SIG-M5 (cell line): ENCODE measurements at places on chromosomes 6 and 20.

GRCh38 chr20:35893942-35894341 lies 60.4 kb downstream of the SCAND1 start:
- no peak for DNase-seq

DNA sequence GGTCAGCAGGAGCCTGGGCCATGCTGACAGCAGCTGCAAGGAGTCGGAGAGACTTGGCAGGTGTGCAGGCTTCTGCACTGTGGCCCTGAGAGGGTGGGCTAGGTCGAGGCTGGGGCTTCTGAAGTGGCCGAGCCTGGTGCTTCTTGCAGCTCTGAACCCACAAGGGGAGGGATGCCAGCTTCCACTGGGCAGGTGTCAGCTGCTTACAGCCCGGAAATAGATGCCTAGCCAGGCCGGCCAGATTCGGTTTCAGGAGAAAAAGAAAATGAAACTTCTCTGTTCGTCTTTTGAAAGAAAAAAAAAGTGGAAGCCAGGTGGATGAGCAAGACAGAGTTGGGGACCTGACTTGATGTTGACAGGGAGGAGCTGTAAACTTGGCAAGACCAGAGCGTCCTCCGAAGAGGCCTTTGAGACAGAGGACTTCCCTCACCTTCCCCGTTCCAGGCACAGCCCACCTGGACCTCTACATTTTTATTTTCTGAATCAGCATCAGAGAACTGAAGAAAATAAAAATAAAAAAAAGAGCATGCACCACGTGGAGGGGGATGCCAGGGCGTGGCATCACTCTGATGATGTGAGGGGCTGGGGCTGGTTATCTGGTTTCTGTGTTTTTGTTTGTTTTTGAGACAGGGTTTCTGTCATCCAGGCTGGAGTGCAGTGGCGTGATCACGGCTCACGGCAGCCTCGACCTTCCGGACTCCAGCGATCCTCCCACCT lies at the start of gene ZBP1:
Gene ZBP1 (minus strand): TSS at position 153 of the 717 bp plus-strand sequence. CDS start 131 bp downstream, at position 22.
- DNase-seq, result no peak

GRCh38 chr6:27630727-27631608 lies 158.1 kb upstream of the ZNF184 start:
- no peak for DNase-seq

DNA sequence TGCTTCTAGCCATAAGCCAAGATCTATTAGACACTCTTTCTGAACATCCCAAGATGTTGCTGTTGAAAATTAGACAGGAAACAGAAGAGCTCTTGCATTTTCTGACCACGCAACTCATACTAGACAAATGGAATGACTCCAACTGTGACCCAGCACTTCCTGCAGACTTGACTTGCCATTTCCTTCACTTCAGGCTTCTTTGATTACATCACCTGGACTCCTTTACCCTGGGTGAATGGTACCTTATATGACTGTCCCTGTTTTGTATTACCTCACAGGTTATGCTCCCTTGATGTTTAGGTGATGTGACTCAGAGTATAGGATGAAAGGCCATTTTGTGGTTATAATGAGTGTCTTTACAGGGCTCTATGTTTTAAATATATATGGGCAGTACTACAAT lies 236.1 kb downstream of the BMP2 start:
- DNase-seq, result no peak

DNA sequence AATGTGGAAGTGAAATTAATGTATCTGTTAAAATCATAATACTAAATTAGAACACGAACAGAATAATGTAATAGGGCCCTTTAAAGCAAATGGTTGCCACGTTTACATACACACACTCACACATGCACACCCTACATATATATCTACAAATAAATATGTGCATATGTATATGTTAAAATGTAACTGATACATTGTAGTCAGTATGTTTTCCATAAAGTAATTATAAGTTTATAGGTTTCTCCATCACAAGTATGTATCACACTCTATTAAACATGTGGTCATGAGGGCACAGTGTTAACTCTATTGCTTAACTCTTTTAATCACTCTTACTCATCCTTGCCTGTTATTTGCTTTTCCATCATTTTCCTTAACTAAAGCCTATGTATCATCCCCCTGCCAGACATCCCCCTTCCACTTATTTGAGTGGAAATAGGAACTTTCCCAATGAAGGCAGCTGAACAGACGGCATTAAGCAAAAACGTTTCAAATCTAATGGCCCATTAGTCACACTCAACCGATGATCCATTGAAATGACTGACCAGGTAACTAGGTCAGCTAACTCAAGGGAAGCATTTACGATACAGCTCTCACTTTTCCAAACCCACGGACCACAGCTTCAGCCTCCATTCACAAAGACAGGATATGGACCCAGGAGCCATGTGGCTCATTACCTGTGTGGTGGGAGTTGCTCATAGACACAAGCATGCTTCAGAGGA lies 89.3 kb downstream of the HAO1 start:
- DNase-seq, result no peak

GRCh38 chr20:6765469-6766058 lies 1.9 kb upstream of the BMP2 start:
- DNase-seq, result no peak

DNA sequence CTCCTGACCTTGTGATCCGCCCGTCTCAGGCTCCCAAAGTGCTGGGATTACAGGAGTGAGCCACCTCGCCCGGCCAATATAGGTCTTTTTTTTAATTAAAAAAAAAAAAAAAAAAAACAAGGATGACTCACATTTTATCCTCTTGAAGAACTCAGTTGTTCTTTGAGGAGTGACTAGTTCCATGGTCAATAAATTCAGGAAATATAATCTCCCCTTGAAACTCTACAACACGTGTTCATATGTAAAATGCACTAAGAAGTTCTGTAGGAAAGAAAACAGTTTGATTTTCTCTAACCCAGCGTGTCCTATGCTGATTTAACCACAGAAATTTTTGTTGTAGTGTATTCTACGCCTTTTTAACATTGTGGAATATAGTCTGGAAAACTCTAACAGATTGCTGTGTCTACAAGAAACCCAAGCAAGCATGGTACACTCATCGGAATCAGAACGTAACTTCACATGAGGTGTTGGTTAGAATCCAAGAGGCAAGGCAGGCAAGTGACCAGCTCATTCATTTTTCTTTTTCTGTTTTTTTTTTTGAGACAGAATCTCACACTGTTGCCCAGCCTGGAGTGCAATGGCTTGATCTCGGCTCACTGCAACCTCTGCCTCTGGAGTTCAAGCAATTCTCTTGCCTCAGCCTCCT lies 79.0 kb upstream of the ZNF217 start:
- no peak for DNase-seq

- no peak for DNase-seq
Observed at GRCh38 chr20:19780261-19780660, 22.2 kb downstream of the RIN2 start.

- DNase-seq, result no peak
Observed at GRCh38 chr20:709423-709822, 33.8 kb upstream of the SCRT2 start.

DNA sequence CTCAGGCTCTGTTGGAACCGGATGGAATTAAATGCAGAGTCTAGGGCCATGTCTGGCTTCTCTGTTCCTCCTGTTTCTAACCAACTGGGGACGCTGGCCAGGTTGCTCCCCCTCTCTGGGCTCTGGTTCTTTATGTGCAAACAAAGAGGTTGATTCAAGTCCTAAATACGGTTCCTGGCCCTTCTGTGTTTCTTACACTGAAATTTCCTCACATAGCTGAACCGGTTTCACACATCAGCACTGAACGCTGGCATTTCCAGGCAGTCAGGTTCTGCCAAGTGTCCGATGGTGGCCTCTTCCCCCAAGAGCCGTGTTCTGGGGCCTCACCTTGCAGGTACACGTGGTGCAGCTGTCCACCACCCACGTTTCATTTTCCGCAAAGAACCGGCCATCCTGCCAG lies 13.5 kb downstream of the THBS2 start:
- no peak for DNase-seq

DNA sequence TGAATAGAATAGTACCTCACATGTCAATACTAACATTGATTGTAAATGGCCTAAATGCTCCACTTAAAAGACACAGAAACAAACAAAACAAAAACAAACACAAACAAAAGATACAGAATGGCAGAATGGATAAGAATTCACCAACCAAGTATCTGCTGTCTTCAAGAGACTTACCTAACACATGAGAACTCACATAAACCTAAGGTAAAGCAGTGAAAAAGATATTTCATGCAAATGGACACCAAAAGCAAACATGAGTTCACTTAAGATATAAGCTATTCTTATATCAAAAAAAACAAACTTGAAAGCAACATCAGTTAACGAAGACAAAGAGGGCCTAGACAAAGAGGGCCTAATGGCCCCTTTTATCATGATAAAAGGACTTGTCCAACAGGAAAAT lies 47.3 kb upstream of the ZNF133 start:
- no peak for DNase-seq

DNA sequence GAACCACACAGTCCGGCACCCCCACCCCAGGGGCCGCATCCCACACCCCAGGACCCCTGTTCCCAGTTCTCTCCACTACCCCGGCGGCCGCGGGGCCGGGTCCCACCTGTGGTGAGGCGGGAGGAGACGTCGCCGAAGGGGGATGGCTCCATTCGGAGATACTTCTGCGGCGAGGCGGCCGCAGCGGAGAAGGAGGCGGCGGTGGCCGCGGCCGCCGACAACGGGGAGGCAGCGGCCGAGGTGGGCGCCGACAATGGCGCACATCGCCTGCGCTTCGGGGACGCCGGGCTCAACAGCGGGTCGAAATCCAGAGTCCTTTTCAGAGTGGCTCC lies 723 bp downstream of the AKIRIN2 start:
- DNase-seq, result no peak

- no peak for DNase-seq
Observed at GRCh38 chr20:18849131-18849530, 35.5 kb downstream of the SCP2D1 start.

GRCh38 chr6:93779086-93779841 lies 359.9 kb upstream of the EPHA7 start:
- DNase-seq, result no peak

DNA sequence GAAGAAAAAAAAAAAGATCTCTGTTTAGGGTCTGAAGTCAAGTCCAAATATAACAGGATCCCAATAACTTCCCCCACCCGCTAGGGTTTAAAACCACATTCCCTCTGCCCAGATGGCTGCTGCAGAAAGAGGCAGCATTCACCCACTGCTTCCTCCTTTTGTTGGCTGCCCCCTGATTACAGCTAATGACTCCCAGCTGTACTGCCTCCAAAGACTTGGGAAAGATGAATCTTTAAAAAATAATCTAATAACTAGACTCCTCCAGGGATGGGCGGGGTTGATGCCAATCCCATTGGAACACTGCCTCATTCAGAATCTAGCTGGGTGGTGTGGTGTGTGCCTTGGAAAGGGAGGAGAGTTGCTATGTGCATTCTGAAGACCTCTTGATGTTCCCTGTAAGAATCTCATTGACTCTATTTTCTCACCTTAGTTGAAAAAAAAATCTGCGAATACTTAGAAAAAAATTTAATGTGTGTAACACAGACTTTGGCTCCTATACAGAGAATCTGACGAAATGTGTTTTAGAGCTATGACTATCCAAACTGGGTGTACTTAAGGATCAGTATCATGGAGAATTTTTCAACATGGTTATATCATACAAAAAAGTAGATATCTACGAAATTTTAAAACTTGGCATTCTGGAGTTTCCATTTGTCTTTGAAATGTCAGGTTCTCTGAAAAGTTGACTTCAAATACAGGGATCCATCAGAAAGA lies 174.0 kb downstream of the RNF144B start:
- DNase-seq, result no peak

GRCh38 chr6:139198529-139199288 lies 63.8 kb downstream of the HECA start:
- no peak for DNase-seq

DNA sequence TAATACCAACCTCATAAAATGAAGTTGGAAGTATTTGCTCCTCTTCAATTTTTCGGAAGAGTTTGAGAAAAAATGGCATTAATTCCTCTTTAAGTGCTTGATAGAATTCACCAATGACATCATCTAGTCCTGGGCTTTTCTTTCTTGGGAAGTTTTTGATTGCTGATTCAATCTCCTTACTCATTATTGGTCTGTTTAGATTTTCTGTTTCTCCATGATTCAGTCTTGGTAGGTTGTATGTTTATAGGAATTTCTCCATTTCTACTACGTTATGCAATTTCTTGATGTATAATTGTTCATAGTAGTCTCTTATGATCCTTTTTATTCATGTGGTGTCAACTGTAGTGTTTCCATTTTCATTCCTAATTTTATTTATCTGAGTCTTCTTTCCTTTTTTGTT lies 176.9 kb upstream of the PRND start:
- DNase-seq, result no peak

DNA sequence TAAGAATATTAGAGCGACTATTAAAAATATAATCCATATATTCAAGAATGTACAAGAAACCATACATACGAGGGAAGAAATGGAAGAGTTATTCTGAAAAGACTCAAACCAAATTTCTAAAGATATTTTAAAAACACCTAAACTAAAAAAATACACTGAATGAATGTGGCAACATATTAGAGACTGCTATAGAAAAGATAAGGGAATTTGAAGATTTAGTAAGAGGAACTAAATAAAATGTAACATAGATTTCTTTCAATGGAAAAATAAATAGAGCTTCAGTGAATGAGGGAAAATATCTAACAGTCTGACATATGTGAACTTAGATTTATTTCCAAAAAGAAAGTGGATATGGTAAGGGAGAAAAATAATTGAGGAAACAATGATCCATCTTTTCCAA lies 194.9 kb upstream of the STXBP5 start:
- no peak for DNase-seq

DNA sequence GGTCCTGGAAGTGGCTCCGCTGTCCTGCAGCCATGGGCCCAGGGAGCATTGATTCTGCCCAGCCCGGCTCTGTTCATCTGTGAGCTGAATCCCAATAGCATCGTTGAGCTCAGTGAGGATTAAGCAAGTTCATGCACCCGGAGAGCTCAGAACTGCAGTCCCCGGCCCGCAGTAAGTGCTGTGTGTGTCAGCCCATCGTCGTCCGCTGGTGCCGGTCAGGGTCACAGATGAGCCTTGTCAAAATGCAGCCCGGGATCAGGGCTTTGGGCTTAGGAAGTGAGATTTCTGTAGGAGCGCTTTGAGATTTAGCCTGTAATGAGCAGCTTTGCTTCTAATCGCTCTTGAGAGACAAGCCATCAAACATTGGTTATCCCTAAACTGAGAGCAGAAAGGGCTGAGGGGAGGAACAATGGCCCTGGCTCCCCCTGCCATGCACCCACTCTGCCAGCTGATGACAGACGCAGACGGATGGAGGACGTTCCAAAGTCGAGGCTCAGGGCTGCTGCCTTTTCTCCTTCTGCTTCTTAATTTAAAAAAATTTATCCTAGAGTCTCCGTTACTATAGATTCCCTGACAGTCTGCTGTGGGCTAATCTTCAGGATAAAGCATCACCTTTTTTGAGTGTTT lies 25.6 kb upstream of the SULF2 start:
- DNase-seq, result no peak
